Astrocyte (in vitro differentiated cells and primary cell): ENCODE measurements at places on chromosomes 13 and 19. TPM values are rescaled to one million over a fixed set of nuclear protein-coding genes. Genes with fewer than 3 reads are reported as not detected.

Gene COX7A1
- 0.64 TPM in 1 of 2 replicates, not detected in the other for total RNA-seq

GRCh38 chr13:89486065-89486464 is 1814.9 kb downstream of the SLITRK5 start:
- no peaks in the 10 kb centered on the region for H3K36me3 ChIP-seq
- H3K4me1 ChIP-seq: no peaks in the 10 kb centered on the region
- H3K27ac ChIP-seq: no peak overlapping the region
- peak; percentile 34 for DNase-seq
- no peaks in the 10 kb centered on the region for H3K27me3 ChIP-seq

Gene ZNF738
- total RNA-seq: 13.1 and 18.6 TPM in 2 replicates

Gene ZNF850
- 6.2 and 6.6 TPM in 2 replicates for total RNA-seq

- DNase-seq: no peak
- H3K4me1 ChIP-seq: no peaks in the 10 kb centered on the region
- no peaks in the 10 kb centered on the region for H3K36me3 ChIP-seq
- H3K4me3 ChIP-seq: no peak overlapping the region
- H3K27ac ChIP-seq: no peak overlapping the region
These were observed 159.5 kb upstream of the EDNRB start for GRCh38 chr13:78078168-78078567.

GRCh38 chr19:11337080-11337479 is 2.4 kb downstream of the RAB3D start:
- H3K4me3 ChIP-seq: no peak overlapping the region
- H3K36me3 ChIP-seq: no peaks in the 10 kb centered on the region
- no peak for DNase-seq
- no peaks in the 10 kb centered on the region for H3K27me3 ChIP-seq
- no peak overlapping the region for H3K27ac ChIP-seq

DNA sequence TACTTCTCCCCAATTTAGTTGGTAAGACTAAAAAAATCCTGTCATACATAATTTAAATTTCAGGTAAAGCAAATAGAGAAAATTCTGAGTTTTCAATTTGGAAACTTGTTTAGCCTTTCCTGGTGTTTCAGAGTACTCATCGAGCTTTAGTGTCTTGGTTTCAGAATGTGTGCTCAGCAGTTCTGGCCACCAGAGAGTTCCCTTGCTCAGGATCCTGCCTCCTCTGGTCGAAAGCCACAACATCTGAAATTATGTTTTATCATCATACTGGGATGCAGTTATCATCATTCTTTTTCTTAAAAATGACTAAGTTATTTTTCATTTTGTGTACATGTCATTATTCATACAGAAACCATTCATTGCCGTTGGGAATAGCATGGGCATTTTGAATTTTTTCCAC is 263.2 kb upstream of the SPRY2 start:
- H3K36me3 ChIP-seq: no peaks in the 10 kb centered on the region
- no peak for DNase-seq
- no peak overlapping the region for H3K27ac ChIP-seq
- no peaks in the 10 kb centered on the region for H3K27me3 ChIP-seq
- no peaks in the 10 kb centered on the region for H3K4me1 ChIP-seq

- no peak overlapping the region for H3K4me3 ChIP-seq
- peaks cover 5% of the 10 kb centered on the region for H3K4me1 ChIP-seq
- no peaks in the 10 kb centered on the region for H3K27me3 ChIP-seq
- no peaks in the 10 kb centered on the region for H3K36me3 ChIP-seq
- no peak for DNase-seq
- no peak overlapping the region for H3K27ac ChIP-seq
These were observed 136.4 kb downstream of the URI1 start for GRCh38 chr19:30078381-30078910.

Gene SPACA6
- total RNA-seq: 51.0 and 62.5 TPM in 2 replicates

Gene SOHLH2
- 0.17 TPM in 1 of 2 replicates, not detected in the other for total RNA-seq

DNA sequence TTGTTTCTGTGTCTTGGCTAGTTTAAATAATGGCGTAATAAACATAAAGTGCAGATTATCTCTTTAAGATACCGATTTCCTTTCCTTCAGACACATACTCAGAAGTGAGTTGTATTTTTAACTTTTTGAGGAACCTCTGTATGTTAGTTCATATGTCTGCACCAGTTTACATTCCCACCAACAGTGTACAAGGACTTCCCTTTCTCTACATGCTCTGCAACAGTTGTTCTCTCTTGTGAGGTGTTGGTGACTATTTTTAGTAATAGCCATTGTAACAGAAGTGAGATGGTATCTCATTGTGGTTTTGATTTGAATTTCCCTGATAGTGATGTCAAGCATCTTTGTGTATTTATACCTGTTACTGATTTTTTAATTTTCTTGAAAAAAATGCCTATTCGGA is 418.6 kb downstream of the UQCRFS1 start:
- H3K27ac ChIP-seq: no peak overlapping the region
- no peaks in the 10 kb centered on the region for H3K27me3 ChIP-seq
- DNase-seq: no peak
- no peaks in the 10 kb centered on the region for H3K4me1 ChIP-seq
- H3K36me3 ChIP-seq: no peaks in the 10 kb centered on the region

Gene ADPRHL1
- 2.5 and 3.1 TPM in 2 replicates for total RNA-seq

DNA sequence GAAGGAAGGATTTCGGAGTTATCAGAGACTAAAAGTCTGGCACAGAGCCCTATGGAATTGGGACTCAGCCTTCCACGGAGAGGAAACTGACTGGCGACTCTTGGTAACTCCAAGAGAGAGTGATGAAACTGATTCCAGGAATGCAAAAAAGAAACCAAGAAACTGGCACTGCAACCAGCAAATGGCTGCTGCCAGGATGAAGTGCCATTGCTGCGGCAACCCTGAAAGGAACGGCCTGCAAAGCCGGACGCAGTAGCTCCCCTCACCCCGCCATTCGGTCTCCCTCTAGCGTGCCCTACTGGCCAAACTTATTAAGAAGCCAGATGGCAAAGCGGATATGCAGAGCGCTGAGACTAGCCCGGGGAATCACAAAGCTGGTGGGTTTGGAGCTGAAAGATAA is 236.0 kb downstream of the PCDH9 start:
- H3K36me3 ChIP-seq: no peaks in the 10 kb centered on the region
- H3K4me1 ChIP-seq: no peaks in the 10 kb centered on the region
- H3K27ac ChIP-seq: no peak overlapping the region

DNA sequence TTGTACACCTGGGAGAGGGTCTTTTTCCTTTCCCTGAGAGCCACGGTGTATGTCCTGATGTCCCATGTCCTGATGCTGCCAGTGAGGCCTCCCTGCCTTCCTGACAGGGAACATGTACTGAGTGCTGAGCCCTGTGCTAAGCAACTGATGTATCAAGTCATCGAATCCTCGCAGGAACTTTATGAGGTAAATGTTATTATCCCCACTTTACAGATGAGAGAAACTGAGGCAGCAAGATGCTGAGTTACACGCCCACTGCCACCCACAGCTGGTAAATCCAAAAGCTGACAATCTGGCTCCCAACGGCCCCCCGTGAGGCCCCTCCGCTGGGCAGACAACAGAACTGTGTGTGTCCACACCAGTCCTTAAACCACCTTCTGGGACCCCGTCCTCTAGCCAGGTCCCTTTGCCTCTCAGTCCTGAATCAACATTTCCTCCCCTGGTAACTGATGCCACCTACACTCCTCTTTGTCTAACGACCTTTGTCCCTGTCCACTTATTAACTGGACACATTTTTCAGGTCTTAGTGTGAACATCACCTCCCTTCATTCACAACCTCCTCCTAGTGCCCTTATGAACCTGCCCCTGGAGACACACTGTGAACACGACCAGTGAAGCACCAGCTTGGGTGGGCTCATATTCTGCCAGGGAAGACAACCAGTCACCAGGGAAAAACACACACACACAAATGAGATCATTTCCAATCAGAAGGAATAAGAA is 5.4 kb upstream of the VSIG10L start:
- no peaks in the 10 kb centered on the region for H3K27me3 ChIP-seq
- H3K4me3 ChIP-seq: no peak overlapping the region
- H3K36me3 ChIP-seq: no peaks in the 10 kb centered on the region
- H3K27ac ChIP-seq: no peak overlapping the region
- DNase-seq: no peak

GRCh38 chr13:110980921-110981320 is 66.1 kb upstream of the ANKRD10 start:
- no peaks in the 10 kb centered on the region for H3K4me1 ChIP-seq
- no peak overlapping the region for H3K4me3 ChIP-seq
- H3K27ac ChIP-seq: no peak overlapping the region
- H3K36me3 ChIP-seq: no peaks in the 10 kb centered on the region

GRCh38 chr19:47703301-47703700 is 9.9 kb upstream of the EHD2 start:
- H3K27me3 ChIP-seq: no peaks in the 10 kb centered on the region
- no peak overlapping the region for H3K27ac ChIP-seq
- no peak for DNase-seq
- H3K4me1 ChIP-seq: peaks cover 11% of the 10 kb centered on the region
- H3K4me3 ChIP-seq: no peak overlapping the region
- peaks cover 9% of the 10 kb centered on the region for H3K36me3 ChIP-seq

GRCh38 chr19:27775395-27775794 is 1437.6 kb downstream of the UQCRFS1 start:
- no peaks in the 10 kb centered on the region for H3K27me3 ChIP-seq
- no peak overlapping the region for H3K4me3 ChIP-seq
- H3K36me3 ChIP-seq: peaks cover 4% of the 10 kb centered on the region
- DNase-seq: no peak
- no peaks in the 10 kb centered on the region for H3K4me1 ChIP-seq
- no peak overlapping the region for H3K27ac ChIP-seq

Gene MTUS2
- total RNA-seq: 0.12 and 0.50 TPM in 2 replicates

Gene PPM1N
- total RNA-seq: 0.67 and 1.3 TPM in 2 replicates

Gene C19orf81
- total RNA-seq: not detected in 2 replicates

DNA sequence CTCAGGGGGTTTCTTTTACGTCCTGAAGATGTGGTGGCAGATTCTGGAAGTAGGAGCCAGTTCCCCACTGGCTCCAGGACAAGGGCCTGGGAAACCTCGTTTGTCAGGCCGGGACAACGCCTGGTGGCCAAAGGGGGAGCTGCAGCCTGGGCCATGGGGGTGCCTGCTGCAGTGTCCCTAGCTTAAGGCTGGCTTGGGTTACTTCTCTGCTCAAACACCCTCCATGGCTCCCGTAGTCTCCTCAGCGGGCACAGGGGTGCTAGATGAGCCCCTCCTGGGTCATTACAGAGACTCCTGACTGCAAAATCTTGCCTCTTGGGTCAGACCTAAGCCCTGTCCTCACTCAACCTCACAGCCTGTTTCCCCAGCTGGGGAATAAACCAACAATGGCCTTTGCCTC is 14.7 kb downstream of the CILP2 start:
- H3K4me3 ChIP-seq: no peak overlapping the region
- no peak for DNase-seq
- H3K27ac ChIP-seq: no peak overlapping the region
- H3K4me1 ChIP-seq: peaks cover 7% of the 10 kb centered on the region
- H3K27me3 ChIP-seq: peaks cover 4% of the 10 kb centered on the region
